ENCODE measurements at places on chromosomes 5 and 9.

DNA sequence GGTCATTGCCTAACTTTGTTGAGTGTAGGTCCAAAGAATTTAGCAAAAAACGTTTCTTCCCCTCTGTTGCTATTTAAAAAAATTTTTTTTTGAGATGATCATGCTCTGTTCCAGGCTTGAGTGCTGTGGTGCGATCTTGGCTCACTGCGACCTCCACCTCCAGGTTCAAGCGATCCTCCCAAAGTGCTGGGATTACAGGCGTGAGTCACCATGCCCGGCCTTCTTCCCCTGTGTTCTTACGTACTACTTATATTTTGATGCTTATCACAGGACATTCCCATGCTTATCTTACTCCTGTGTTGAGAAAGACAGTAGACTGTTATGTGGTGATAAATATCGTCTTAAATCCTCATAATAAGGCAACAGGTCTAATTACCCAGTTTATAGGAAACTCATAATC lies 2.5 kb downstream of the ACER2 start:
- DNase-seq = no peak

GRCh38 chr9:129177443-129177790 lies 644 bp downstream of the IER5L start:
- peak; percentile 48 for DNase-seq

DNA sequence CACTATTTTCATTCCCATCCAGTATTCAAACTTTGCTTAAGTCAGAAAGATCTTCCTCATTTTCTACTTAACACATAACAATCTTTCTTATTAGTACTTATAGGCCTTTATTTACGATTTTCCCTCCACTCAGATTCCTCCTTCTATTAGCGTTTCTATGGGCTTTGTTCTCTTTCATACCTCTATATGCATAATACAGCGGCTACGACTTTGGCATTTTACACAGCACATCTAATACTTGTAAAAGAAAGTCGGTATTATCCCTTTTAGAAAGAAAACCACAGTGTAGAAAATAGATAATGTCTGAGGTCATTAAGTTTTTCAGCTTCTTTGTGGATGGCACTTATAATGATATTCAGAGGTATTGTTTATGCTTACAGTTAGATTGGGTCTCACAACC lies 8.4 kb downstream of the RBM18 start:
- no peak for DNase-seq

DNA sequence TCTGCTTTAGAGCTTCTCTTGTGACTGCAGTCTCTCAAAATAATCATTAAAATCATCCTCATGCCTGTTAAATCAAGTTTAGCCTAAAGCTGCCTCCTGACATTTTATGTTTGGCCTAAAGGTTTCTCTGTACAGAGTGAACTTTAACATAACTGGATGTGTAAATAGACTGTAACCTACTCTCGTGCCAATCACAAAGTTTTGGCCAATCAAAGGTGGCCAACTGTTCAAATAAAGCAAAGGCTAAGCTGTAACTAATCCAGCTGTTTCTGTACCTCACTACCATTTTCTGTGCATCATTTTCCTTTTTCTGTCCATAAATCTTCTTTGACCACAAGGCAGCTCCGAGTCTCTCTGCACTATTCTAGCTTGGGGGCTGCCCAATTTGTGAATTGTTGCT lies 86.2 kb downstream of the GCNT1 start:
- no peak for DNase-seq

DNA sequence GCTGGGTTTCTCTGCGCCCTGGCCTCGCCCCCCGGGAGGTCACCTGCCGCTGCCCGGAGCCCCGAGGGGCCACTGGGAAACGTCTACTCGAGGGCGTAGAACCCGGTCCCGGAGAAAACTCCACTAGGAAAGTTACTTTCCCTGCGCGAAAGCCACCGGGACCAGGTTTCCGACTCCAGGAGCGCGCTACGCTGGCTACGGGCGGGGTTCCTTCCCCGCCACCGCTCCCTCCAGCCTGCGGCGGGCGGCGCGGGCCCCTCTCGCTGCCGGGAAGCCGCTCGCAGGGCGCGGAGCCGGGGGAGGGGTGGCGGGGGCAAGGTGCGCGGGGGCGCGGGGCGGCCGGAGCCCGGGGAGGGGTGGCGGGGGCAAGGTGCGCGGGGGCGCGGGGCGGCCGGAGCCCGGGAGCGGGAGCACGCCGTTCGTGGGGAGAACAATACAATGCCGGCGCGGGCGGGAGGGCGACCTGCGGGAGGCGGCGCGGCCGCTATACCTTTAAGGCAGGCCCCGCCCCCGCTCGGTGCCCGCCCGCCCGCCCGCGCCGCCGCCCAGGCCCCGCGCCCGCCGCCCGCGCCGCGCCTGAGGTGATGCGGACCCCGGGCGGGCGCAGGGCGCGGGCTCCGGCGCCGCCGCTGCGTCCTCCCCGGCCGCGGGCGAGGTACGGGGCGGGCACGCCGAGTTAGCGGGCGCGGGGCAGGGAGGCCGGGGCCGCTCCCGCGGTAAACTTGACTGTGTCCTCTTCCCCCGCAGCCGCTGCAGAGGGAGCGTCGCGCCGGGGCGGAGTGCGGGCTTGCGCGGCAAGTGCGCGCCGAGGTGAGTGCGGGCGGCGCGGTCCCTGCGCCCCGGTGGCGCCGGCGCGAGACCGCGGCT lies 278.1 kb downstream of the AOPEP start:
- peak; percentile 11 for DNase-seq

- no peak for DNase-seq
Measured at GRCh38 chr5:75847561-75848021, 130.4 kb upstream of the POC5 start.

DNA sequence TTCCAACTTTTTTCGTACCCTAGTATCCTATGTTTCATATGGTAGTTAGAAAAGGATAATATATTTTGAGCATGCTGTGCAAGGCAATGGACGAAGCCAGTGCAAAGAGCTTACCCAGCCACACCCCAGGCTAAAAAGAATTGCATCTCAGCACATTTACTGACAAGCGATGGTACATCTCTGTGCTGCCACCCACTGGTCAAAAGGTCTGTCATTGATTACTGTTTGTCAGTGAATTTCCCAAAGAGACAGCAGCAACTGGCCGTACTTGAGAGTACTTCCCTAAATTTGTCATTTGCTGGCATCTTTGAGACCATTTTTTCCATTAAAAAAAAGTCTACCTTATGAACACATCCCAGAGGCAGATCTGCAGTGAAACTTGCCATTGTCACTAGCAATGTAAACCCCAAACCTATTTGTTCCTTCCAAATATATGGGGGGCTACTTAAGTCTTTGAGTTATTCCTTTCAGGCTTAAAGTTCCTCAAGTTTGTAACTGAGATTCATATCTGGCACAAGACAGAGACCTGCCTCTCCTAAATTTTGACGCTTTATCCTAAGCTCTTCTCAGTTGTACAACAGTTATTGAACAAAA lies 184.3 kb downstream of the CTNND2 start:
- DNase-seq = peak; percentile 65

DNA sequence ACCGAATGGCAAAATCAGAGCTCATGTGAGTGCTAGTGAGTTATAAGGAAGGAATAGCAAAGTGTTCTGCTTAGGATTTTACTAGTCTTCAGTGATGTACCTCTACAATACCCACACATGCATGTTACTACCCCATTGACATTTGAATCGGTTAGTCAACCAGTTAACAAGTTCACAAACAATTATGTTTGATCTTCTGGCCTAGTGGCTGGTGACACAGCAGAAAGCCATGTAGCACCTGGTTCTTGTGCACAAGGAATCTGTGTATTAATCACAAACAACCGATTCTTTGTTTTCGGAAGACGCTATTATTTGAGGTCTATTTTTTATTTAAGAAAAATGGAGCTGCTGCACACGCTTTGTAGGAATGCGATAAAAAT lies 41.9 kb downstream of the NTRK2 start:
- no peak for DNase-seq

DNA sequence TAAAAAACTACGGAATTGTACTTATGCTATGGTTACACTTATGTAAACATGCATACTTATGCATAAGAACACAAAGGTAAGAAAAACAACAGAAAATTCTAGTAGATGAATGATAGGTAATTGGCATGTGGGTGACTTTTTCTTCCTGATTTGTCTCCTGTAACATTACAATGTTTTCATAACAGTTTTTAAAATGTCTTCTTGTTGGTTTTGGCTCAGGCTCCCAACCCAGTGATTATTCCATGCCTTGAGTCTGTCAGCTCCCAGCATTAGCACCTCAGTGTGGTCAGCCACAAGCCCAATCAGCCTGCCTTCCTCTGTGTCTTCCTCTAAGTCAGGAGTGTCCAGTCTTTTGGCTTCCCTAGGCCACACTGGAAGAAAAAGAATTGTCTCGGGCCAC lies 7.9 kb upstream of the FOXE1 start:
- DNase-seq = no peak

DNA sequence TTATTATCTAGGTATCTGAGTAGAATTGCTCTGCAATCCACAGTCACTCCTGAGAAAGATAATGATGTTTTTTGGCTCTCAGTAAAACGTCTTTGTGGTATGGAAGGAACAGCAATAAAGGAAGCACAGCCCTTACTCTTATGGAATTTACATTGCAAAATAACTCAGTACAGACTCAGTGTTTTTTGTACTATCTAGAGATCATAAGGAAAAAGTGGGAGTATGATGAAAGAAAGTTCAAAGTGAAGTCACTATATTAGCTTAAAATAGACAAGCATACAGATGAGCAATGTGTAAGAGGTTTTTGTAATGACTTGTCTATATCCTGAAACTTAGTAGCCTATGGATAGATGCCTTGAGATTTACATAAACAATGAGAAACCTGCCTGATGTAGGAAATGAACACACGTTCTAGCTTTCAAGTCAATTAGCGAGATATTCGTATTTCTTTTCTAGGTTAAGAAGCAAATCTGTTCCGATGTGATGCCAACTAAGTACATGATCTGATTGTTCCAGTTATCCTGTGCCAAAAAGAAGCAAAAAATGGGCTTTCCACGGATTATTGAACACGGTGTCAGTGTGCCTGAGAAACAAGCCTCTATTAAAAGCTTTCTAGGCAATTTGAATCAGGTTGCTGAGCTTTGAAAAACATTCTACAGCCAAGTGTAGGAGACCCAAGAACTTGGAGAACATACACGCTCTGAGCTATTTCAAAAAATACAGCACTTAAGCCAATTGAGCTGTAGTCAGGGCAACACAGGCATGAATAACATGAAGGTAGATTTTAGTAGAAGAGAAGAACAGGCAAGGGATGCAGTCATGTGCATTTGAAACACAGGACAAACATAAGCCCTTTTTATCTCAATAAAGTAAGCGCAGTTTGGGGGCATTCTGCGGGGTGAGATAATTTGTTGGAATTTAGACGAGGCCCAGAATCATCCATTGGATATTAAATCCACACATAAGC lies 86.3 kb upstream of the TAF11L2 start:
- DNase-seq = peak; percentile 64

DNA sequence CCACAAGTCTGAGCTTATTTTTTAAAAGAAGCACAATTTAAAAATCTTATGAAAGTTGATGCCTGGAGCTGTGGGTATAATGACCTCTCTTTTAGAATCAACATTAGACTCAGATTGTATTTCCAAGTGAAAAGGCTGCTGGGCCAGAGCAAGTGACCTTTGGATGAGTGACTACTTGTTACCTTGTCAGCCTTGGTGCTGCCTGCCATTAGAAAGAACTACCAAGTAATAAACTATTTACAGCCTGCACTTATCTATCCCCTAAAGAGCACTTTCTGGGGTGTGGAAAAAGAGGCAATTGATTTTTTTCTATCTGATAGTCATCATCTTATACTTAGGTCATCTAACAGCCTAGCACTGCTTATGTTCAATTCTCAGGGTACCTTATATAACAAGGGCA lies 134.9 kb upstream of the FBXL17 start:
- DNase-seq = no peak

DNA sequence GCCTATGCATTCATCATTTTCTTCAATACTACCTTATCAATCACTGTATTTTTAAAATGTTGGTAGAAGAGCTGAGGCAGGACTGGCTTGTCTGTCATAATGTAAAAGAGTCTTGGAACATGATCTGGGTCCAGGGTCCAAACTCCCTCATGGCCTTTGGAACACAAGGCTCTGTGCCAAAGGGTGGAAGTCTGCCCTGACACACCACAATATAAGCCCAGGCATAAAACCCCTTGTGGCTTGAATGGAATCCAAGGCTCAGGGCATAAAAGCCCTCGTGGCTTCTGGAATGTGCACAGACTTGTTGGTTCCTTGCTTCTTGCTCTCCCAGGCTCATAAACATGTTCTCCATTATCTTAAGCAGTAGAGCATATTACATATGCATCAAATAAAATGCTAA lies 48.0 kb downstream of the GABRB2 start:
- no peak for DNase-seq

DNA sequence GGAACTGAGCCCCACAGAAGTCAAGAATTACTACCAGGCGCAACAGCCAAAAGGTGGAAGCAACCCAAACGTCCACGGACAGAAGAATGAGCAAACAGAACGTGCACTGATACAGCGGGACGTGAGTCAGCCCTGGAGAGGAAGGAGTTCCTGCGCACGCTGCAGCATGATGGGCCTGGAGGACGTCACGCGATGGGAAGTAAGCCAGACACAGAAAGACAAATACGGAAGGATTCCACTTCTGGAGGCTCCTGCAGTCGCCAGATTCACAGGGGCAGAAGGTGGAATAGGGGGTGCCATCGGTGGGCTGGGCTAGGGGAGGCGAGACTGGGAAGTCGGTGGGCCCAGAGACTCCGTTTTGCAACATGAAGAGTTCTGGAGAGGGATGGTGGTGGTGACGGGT lies 80.3 kb upstream of the PHYKPL start:
- peak; percentile 92 for DNase-seq

DNA sequence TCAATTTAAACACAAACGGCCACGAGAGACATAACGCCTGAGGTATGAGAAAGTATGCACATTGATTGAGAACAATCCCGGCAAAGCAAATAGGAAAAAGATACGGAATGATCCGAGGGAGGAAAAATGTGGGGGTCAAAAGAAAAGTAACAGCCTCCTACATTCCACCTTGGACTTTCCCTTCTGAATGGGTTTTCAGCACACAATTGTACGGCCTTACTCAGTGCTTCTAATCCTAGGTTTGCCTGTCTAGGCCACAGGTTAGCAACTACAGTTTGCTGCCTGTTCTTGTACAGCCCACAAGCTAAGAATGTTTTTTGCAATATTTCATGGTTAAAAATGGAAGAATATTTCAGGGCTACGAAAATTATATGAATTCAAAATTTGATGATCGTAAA lies 46.2 kb upstream of the RNF20 start:
- no peak for DNase-seq

- no peak for DNase-seq
Measured at GRCh38 chr5:83731638-83732037, 11.0 kb upstream of the HAPLN1 start.

GRCh38 chr5:149114403-149115312 lies 26.6 kb upstream of the ABLIM3 start:
- DNase-seq = peak; percentile 71

DNA sequence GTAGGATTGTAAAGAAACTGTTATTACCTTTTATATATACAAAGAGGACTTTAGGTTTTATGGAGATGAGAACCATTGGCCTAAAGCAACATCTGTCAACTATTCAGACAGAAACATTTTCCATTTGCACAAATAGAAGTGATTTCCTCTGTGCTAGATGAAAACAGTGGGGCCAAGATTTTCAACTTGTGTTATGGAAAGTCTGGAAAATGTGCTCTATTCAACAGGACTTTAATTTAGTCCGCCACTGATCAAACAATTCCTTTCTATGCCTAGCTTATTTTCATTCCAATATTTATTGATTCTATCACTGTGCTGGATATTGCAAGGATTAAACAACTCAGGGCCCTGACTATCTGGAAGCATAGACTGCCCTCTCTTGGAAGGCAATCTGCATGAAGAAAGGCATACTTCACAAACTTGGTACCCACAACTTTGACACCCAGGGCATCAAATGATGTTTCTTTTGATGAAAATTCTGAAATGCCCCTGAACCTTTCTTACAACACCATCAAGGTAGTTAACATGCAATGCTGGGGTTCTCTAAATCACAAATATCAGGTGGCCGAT lies 126.6 kb upstream of the HMHB1 start:
- DNase-seq = peak; percentile 14

GRCh38 chr5:172849606-172850453 lies 15.8 kb downstream of the ERGIC1 start:
- peak; percentile 48 for DNase-seq
